ENCODE measurements at places on chromosomes 12 and 14.

- DNase-seq, result no peak
These were observed 38.7 kb upstream of the GPATCH2L start for GRCh38 chr14:76112889-76113624.

DNA sequence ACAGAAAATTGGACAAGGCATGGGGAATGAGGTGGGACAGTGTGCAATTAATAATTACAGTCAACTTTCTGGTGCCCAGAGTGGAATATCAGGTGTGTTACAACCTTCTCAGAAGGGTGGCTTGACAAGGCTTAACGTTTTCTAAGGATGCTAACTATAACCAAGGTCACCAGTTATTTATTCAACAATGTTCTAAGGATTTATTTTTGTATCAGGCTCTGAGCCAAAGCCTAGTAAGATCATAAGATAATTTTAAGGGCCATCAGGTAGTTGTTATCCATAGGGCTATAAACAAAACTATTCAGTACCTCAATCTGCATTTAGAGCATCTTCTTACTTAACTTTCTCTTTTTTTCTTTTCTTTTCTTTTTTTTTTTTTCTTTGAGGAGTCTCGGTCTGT lies 134.0 kb downstream of the TMTC1 start:
- no peak for DNase-seq

DNA sequence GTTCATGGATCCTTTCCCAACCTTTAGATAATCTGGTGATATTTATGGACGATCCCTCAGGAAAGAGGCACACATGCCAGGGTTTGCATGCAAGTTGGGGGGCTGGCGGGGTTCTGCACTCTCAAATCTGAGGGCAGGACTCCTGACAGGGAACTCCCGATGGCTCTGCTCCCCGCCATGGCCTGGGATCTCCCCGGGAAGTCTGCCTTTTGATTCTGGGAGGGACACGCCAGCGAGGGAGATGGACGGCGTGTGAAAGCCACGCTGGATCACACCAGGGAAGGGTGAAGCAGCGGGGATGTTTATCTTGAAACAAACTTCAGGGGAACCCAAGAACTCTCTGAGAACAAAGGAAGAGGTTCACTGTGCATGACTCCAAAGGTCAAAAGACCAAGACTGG lies 43.6 kb downstream of the LGMN start:
- DNase-seq, result no peak

- DNase-seq, result no peak
These were observed 47.4 kb downstream of the VWF start for GRCh38 chr12:6076776-6077691.

DNA sequence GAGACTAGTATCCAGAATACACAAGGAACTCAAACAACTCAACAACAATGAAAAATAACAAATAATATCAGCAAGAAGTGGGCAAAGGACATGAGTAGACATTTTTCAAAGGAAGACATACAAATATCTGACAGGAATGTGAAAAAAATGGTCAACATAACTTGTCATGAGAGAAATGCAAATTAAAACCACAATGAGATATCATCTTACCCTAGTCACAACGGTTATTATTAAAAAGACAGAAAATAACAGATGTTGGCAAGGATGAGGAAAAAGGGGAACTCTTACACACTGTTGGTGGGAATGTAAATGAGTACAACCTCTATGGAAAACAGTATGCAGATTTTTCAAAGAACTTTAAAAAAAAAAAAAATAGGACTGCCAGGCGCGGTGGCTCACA lies 20.4 kb downstream of the VWF start:
- no peak for DNase-seq

DNA sequence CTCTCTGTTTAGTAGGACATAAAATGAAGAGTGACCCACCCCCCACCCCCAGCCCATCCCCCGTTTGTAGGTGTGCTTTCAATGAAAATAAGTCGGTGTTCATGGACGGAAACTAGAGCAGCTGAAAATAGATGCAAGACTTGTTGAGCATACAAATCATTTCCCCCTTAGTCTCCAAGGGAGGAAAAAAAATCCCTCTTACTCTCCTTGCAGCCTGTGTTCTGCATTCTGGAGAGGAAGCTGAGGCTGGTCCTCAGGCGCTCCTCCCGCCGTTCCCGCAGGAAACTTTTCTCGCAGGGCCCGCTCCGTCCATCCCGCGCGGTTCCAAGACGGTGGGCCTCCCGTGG lies 259.0 kb upstream of the E2F7 start:
- DNase-seq, result no peak

DNA sequence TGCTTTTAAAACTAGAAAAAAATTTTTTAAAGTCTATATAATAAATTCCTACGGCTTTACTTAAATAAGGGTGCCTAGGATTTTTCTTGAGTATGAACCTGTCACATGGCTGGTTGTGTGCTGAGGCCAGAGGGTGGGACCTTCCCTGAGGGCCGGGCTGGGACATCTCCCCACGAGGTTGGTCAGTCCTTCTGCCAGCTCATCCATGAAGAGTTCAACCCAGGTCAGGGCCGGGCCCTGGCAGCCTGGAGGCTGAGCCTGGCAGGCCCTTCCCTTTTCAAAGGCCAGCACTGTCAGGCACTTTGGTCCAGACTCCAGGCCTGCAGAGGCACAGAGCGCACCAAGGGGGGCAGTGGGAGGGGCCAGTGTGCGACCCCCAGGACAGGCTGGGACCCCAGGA lies 31.7 kb downstream of the TNFAIP2 start:
- DNase-seq, result no peak

- DNase-seq, result no peak
These were observed 14.1 kb downstream of the ALDH1L2 start for GRCh38 chr12:105069936-105070702.
